ENCODE measurements at places on chromosomes 4 and X.

- DNase-seq, result no peak
Measured at GRCh38 chr4:143514497-143514896, 995 bp downstream of the SMARCA5 start.

DNA sequence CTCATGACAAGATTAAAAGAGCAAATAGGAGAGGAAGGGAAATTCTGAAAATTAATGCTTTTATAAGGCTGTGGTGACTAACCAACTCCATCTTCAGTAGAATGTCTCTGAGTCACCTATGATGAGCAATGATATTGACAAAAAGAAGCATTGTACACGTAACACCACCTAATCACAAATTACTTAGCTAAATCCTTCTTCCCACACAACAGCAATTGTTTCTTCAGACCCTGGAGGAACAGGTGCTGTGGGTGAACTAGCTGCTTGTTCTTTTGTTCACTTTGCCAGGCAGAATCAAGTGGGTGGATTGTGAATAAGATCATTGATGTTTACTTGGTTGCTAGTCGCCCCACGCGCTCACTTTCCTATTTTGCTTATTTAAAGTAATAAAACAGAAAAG lies 315.5 kb downstream of the CAMK2D start:
- DNase-seq, result no peak

- no peak for DNase-seq
Measured at GRCh38 chr4:94877973-94878372, 120.2 kb downstream of the BMPR1B start.

GRCh38 chr4:76208005-76208765 lies 5.4 kb downstream of the SCARB2 start:
- DNase-seq, result no peak

GRCh38 chr4:38785901-38786402 lies 3.2 kb upstream of the TLR10 start:
- no peak for DNase-seq
